ENCODE measurements at places on chromosomes 6 and 20.

DNA sequence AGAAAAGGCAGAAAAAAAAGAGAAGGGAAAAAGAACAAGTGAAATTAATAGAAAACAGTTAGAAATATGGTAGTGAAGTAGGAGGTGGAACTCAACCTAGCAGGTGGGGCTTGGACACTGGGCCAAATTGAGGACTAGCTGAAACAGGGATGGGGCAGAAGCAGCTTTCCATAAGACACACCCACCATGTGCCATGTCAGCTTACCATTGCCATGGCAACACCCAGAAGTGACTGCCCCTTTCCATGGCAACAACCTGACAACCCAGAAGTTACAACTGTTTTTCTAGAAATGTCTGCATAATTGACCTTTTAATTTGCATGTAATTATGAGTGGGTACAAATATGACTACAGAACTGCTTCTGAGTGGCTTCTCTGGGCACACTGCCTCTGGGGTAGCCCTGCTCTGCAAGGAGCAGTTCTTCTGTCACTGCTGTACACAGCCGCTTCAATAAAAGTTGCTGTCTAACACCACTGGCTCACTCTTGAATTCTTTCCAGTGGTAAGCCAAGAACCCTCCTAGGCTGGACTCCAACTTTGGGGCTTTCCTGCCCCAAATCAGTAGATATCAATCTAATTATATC, 35.9 kb upstream of the SLC24A3 start:
- no peak overlapping the region for H3K4me3 ChIP-seq
- DNase-seq = peak; percentile 16
- H3K36me3 ChIP-seq = no peaks in the 10 kb centered on the region
- no peak overlapping the region for H3K27ac ChIP-seq
- H3K4me1 ChIP-seq = no peaks in the 10 kb centered on the region

DNA sequence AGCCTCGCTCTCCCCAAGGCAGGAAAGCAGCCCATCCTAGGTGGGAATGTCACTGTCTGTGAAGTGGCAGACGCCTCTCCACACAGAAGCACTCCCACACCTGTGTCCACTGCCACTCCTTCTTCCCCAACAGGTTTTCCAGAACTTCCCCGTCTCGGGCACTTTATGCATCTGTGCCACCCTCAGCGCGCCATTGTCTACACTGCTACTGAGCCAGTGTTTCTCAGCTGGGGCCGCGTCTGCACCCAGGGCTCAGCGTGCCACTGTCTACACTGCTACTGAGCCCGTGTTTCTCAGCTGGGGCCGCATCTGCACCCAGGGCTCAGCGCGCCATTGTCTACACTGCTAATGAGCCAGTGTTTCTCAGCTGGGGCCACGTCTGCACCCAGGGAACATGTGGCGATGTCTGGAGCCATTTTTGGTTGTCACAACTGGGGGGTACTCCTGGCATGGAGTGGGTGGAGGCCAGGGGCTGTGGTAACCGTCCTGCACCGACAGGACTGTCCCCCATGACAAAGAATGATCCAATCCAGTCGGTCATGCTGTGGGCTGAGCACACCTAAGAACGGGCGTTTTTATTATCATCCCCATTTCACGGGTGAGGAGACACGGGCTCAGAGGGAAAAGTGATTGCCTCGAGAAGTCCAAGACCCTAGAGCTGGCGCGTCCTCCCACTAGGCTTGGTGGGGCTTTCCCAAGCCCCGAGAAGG, 41.7 kb upstream of the ZBP1 start:
- H3K4me1 ChIP-seq = peaks cover 62% of the 10 kb centered on the region
- H3K36me3 ChIP-seq = peaks cover 45% of the 10 kb centered on the region
- no peak overlapping the region for H3K4me3 ChIP-seq
- H3K27me3 ChIP-seq = no peaks in the 10 kb centered on the region
- DNase-seq = no peak

DNA sequence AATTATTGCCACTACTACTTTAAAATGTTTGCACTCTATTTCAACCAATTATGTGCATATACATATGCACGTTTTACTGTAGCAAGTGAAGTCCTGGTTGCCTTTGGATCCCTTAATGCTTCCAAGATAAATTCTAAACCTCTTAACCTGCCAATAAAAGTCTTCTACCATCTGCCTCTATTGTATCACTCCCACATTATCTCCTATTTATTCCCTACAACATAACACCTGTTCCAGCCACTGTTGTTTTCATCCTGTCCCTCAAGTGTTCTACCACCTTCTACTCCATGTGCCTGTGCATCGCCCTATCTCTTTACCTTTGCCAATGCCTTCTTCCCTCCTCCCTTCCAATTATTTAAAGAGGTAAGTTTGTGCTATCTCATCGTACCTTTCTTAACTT, 499.0 kb upstream of the RNF217 start:
- no peaks in the 10 kb centered on the region for H3K36me3 ChIP-seq
- no peak overlapping the region for H3K4me3 ChIP-seq
- DNase-seq = no peak
- no peak overlapping the region for H3K27ac ChIP-seq
- no peaks in the 10 kb centered on the region for H3K27me3 ChIP-seq

DNA sequence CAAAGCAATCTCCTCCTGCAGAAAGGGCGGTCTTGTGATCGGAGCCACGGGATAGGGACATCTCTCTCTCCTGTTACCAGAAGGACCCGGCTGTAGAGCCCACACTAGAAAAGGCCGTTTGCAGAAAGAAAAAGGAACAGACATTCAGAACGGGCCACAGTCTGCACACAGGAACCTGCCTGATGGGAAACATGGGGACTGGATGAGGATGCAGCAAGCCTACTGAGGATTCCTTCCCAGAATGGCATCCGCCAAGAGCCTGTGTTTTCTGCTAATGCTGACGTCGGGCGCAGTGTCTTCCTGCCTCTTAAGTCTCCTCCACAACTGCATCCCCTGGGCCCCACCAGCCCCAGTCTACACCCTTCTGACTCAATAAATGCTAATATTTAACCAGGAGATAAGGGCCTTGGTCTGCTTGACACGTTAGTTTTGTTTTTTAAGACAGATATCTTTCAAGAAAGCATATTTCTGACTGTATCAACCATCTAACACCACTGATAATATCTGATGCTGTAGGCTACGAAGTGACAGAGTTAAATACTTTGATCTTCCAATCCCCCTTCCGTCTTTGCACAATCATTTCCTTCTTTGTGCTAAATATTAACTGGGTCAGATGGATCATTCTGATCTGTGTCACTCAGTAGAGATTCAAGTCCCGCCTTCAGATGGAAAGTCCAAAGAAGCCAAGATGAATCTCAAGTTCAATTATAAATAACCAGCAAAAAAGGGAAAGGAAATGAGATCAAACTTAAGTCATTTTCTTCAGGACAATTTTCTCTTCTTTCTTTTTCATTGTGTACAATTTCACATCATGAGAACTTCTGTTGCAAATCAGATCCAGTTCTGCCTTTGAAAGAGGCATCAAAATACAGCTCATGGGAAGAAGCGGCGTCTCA, 20.7 kb downstream of the FAM50B start:
- no peak overlapping the region for H3K4me3 ChIP-seq
- H3K4me1 ChIP-seq = peaks cover 7% of the 10 kb centered on the region
- no peak overlapping the region for H3K27ac ChIP-seq
- no peak for DNase-seq

DNA sequence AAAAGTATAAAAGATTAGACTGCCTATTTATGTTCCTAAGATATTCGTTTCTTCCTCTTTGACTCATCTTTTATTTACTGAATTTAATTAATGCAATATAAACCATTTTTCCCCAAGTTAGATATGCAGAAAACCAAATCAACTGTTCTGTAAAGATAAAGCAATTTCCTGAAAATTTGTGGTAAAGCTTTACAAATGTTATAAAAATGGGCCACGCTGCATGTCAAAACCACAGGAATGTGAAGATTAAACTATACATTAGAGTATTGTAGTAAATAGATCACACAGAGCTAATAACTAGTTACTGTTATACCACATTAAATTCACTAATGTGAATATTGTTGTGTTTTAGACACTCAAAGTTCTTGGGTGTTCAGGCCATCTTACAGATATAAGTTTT, 83.4 kb downstream of the OPN5 start:
- no peaks in the 10 kb centered on the region for H3K4me1 ChIP-seq
- H3K36me3 ChIP-seq = no peaks in the 10 kb centered on the region
- no peaks in the 10 kb centered on the region for H3K27me3 ChIP-seq
- no peak overlapping the region for H3K27ac ChIP-seq
- H3K4me3 ChIP-seq = no peak overlapping the region

DNA sequence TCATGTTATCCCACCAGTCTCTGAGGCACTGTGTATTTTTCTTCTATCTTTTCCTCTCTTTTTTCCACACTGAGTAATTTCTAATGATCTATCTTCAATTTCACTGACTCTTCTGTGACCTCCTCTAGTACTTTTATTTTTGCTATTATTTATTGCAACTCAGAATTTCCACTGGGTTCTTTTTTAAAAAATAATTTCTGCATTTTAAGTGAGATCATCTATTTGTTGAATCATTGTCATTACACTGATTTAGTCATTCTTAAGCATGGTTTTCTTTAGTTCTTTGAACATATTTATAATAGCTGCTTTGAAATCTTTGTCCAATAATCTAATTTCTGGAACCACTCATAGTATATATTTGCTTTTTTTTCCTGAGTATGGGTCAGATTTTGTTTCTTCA, 96.7 kb upstream of the SLC22A16 start:
- no peaks in the 10 kb centered on the region for H3K27me3 ChIP-seq
- no peaks in the 10 kb centered on the region for H3K36me3 ChIP-seq
- H3K27ac ChIP-seq = no peak overlapping the region
- DNase-seq = no peak
- H3K4me3 ChIP-seq = no peak overlapping the region

DNA sequence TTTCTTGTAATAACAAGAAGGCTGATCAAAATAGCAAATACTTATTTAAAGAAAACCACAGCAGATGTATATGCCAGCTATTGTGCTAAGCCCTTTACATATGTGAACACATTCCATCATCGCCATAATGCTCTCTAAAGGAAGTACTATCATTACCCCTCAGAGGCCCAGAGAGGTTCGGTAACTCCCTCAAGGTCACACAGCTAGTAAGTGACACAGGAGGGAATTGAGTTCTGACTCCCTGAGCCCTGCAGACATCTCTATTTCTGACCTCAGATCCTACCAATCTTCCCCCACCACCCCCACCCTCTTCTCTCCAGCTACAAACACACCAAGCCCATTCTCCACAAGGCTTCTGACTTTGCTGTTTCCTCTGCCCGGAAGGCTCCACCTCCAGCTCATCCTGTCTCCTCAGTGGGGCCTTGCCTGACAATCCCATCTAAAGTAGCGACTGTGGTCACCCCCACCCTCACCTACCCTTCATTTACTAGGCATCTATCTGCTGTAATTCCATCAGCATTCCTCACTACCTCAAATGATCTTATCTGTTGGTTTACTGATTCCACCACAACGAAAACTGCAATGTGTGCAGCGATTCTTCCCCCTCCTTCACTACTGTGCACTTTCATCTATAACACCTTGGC, 234.5 kb downstream of the LRFN2 start:
- H3K4me1 ChIP-seq = peaks cover 20% of the 10 kb centered on the region
- DNase-seq = no peak
- H3K4me3 ChIP-seq = no peak overlapping the region
- no peaks in the 10 kb centered on the region for H3K36me3 ChIP-seq

- H3K27ac ChIP-seq = no peak overlapping the region
- peak overlapping the region; percentile 39 for H3K4me3 ChIP-seq
- H3K4me1 ChIP-seq = peaks cover 47% of the 10 kb centered on the region
- H3K27me3 ChIP-seq = peaks cover 12% of the 10 kb centered on the region
- peaks cover 4% of the 10 kb centered on the region for H3K36me3 ChIP-seq
Observed at GRCh38 chr6:44002067-44002592, 125.1 kb downstream of the MRPL14 start.

GRCh38 chr6:1255636-1256365, 56.1 kb upstream of the FOXQ1 start:
- no peaks in the 10 kb centered on the region for H3K36me3 ChIP-seq
- no peaks in the 10 kb centered on the region for H3K27me3 ChIP-seq
- peak; percentile 91 for DNase-seq

- H3K4me3 ChIP-seq = no peak overlapping the region
- H3K4me1 ChIP-seq = peaks cover 18% of the 10 kb centered on the region
- no peak for DNase-seq
- H3K27me3 ChIP-seq = no peaks in the 10 kb centered on the region
- H3K36me3 ChIP-seq = no peaks in the 10 kb centered on the region
Observed at GRCh38 chr6:161889324-161889723, 615.5 kb upstream of the AGPAT4 start.

- peaks cover 7% of the 10 kb centered on the region for H3K36me3 ChIP-seq
- no peaks in the 10 kb centered on the region for H3K27me3 ChIP-seq
- no peak for DNase-seq
- peak overlapping the region; percentile 57 for H3K27ac ChIP-seq
- peaks cover 84% of the 10 kb centered on the region for H3K4me1 ChIP-seq
- H3K4me3 ChIP-seq = no peak overlapping the region
Observed at GRCh38 chr20:25035921-25036320, 22.0 kb downstream of the ACSS1 start.

DNA sequence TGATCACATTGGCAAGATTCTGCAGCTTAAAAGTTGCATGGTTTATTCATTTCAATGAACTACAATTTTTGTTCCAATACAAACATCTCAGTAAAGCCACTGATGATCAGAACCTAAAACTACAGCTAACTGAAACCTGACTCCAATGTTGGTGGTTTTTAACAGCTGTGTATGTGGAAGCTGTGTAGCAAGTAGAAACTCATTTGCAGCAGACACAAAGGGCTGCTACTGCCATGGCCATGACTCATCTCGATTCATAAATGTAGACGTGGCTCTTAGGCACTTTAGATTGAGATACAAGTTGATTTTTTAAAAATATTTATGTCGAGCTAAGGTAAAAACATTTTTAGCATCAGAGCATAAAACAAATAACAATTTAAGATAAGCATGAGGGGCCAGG, 19.5 kb upstream of the MAP3K4 start:
- no peak overlapping the region for H3K27ac ChIP-seq
- H3K36me3 ChIP-seq = no peaks in the 10 kb centered on the region
- H3K4me1 ChIP-seq = peaks cover 17% of the 10 kb centered on the region

GRCh38 chr20:25252686-25253421, 5.0 kb downstream of the PYGB start:
- H3K4me3 ChIP-seq = no peak overlapping the region
- no peaks in the 10 kb centered on the region for H3K27me3 ChIP-seq
- H3K4me1 ChIP-seq = peaks cover 35% of the 10 kb centered on the region
- H3K27ac ChIP-seq = no peak overlapping the region
- DNase-seq = no peak

- no peak overlapping the region for H3K27ac ChIP-seq
- no peak overlapping the region for H3K4me3 ChIP-seq
- H3K4me1 ChIP-seq = no peaks in the 10 kb centered on the region
- no peaks in the 10 kb centered on the region for H3K27me3 ChIP-seq
Observed at GRCh38 chr20:57772349-57772964, 62.6 kb upstream of the PMEPA1 start.

- DNase-seq = no peak
- H3K4me3 ChIP-seq = no peak overlapping the region
- H3K36me3 ChIP-seq = peaks cover 23% of the 10 kb centered on the region
Observed at GRCh38 chr20:24584538-24585356, 115.3 kb downstream of the SYNDIG1 start.

GRCh38 chr6:146650799-146651481, 52.2 kb downstream of the ADGB start:
- no peak overlapping the region for H3K4me3 ChIP-seq
- H3K36me3 ChIP-seq = no peaks in the 10 kb centered on the region
- no peak for DNase-seq
- H3K27me3 ChIP-seq = no peaks in the 10 kb centered on the region
- no peak overlapping the region for H3K27ac ChIP-seq
- H3K4me1 ChIP-seq = no peaks in the 10 kb centered on the region

GRCh38 chr20:38133680-38134426, 31.2 kb downstream of the TGM2 start:
- H3K27ac ChIP-seq = peak overlapping the region; percentile 29
- no peaks in the 10 kb centered on the region for H3K36me3 ChIP-seq
- no peak for DNase-seq
- H3K27me3 ChIP-seq = no peaks in the 10 kb centered on the region
- peaks cover 21% of the 10 kb centered on the region for H3K4me1 ChIP-seq

GRCh38 chr20:4544765-4545164, 176.9 kb upstream of the PRND start:
- H3K4me1 ChIP-seq = no peaks in the 10 kb centered on the region
- no peaks in the 10 kb centered on the region for H3K36me3 ChIP-seq
- no peaks in the 10 kb centered on the region for H3K27me3 ChIP-seq
- H3K4me3 ChIP-seq = no peak overlapping the region
